Stimulated activated CD4-positive, alpha-beta T cell treated with anti-CD3 and anti-CD28 coated beads, Interleukin-1b, Interleukin-23, amount 100 ng/mL, for 1 hour (primary cell): ENCODE measurements at places on chromosomes 5 and 9.

- no peak for DNase-seq
Measured at GRCh38 chr9:87359958-87360601, 137.6 kb upstream of the DAPK1 start.

DNA sequence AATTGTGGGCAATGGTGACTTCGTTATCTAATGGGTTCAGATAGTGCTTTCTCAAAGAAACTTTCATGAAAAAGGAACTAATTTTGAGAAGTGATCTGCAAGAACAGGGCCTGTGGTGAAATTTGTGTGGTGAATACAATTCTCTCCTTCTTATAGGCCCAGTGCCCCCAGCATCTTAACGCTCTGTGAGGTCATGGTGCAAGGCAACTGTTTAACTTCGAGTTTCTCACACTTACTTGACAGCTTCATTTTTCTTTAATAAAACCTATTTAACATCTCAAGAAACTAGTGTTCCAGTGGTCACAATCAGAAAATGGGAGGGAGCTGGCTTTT, 69.2 kb downstream of the FAM114A2 start:
- DNase-seq, result no peak

- DNase-seq, result no peak
Measured at GRCh38 chr9:111000202-111000601, 38.1 kb downstream of the LPAR1 start.

GRCh38 chr9:133458643-133459312, 1.0 kb upstream of the CACFD1 start:
- no peak for DNase-seq

DNA sequence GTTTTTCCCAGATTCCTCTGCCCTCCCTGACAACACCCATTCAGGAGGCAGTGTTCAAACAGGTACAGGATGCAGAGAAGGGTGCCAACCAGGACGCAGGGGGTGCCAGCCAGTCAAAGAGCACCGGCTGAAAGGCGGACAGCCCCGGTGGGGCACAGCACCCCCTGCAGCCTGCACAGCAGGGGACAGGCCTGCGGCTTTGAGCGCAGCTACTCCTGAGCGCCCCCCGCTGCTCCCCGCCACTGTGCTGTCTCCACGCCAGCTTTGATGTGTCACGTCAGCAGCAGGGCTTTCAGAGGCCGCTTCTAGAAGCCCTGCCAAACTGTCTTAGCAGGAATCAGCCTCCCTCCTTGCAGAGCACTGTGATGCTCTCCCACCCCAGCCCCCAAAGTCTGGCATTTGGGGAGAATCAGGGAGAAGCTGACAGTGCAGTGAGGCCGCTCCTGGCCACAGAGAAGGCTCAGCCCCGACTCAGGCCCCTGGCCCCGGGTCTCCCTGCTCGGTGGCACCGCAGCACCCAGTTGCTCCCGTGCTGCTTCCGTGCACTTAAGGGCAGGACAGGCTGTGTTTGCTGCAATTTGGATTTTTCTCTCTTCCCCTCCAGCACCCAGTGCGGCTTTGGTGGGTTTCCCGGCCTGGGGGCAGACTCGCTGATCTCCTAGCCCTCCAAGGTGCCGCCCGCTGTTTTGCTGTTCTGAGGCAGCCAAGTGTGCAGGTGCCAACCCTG, 20.3 kb downstream of the AK8 start:
- no peak for DNase-seq

DNA sequence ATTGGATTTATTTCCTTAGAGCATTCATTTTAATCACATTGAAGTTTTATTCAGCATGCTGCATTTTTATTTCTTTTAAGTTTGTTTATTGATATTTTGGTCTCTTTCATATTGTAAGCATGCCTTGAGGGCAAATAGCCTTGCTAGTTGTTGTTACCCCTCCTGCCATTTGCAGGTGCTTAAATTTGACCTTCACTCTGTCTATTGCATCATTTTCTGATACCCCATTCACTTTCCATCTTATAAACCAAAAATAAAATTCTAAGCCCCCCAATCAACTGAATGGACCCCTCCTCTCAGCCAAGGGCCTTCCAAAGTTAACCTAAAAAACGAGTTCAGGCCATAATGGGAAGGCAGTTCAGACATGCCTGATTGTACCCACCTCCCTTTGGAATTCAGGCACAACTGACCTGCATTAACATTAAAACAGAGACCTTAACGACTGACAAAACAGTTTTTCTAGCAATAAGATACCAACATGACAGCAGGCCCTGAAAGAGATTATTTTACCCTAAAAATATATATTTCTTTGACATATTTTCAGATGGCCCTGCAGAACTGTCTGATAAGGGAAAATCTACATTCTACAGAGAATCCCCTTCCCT, 32.1 kb downstream of the TARS1 start:
- DNase-seq, result no peak
